ENCODE measurements at places on chromosomes 6 and 20.

GRCh38 chr6:169452117-169452868 is 198.6 kb upstream of the THBS2 start:
- DNase-seq: no peak

GRCh38 chr6:8483650-8484049 is 48.3 kb upstream of the SLC35B3 start:
- DNase-seq: no peak

- DNase-seq: no peak
Measured at GRCh38 chr20:4519534-4519933, 202.2 kb upstream of the PRND start.

GRCh38 chr6:123808556-123808955 is 4.9 kb downstream of the NKAIN2 start:
- DNase-seq: peak; percentile 60

DNA sequence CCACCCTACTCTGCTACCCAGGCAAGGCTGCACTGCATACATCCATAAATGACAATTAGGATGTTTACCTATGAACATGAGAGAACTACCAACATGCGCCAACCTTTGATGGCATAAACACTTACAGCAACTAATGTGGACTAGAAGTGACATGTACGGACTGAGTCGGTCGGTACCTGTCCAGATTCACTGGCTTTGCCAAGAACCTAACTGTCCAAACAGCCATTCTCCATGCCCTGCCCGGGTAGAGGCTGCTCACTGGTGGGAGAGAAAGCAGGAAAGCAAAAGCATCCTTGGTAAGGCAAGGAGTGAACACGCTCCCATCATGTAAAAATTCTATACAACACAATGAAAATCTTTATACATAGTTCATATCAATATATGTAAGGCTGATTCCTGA is 30.0 kb downstream of the SYNDIG1 start:
- no peak for DNase-seq

DNA sequence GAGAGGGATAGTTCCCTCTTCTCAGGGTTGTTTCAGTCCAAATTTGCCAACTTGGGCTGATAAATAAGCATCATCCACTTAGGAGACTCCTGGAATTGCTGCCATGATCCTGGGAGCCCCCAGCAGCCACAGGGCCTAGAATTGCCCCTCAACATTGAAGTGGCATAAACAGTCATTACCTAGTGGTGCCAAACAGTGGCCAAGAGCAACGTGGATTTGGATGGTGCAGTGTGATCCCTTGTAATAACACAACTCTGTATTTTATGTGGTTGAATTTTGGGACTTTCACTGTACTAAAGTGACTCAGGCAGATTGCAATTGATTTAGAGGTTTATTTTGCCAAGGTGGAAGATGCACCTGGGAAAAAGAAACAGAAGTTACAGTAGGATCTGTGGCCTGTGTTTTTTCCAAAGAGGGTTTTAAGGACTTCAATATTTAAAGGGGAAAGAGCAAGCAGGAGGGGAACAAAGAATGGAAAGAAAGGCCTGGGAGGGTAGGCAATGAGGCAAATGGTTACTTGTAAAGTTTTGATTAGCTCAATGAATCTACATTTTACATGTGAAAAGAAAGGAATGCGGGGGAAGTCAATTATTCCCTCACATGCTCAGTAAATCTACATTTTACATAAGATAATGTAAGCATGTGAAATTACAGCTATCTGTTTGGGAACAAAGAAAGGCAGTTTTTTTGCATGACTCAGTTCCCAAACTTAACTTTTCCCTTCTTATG is 168.0 kb upstream of the NOX3 start:
- DNase-seq: no peak

DNA sequence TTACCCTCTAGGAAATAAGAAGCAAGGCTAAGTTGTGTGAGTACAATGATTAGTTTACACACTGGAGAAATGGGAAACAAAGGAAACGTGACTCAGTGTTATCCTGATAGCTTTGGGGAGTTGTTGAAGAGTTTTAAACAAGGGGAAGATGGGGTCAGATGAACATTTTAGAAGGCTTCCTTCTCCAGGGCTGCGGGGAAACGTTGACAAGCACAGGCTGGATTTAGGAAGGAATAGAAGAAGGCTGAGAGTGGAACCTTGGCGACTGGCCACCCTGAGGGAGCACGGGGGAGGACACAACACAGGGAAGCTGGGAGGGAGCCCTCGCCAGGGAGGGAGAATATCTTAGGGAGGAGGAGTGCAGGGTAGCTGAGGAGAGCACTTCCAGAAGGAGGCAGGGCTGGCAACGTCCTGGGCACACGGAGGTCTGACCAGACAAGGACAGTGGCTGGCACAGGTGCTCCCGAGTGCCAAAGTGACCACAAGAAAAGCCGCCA is 134.7 kb downstream of the AIG1 start:
- DNase-seq: no peak

DNA sequence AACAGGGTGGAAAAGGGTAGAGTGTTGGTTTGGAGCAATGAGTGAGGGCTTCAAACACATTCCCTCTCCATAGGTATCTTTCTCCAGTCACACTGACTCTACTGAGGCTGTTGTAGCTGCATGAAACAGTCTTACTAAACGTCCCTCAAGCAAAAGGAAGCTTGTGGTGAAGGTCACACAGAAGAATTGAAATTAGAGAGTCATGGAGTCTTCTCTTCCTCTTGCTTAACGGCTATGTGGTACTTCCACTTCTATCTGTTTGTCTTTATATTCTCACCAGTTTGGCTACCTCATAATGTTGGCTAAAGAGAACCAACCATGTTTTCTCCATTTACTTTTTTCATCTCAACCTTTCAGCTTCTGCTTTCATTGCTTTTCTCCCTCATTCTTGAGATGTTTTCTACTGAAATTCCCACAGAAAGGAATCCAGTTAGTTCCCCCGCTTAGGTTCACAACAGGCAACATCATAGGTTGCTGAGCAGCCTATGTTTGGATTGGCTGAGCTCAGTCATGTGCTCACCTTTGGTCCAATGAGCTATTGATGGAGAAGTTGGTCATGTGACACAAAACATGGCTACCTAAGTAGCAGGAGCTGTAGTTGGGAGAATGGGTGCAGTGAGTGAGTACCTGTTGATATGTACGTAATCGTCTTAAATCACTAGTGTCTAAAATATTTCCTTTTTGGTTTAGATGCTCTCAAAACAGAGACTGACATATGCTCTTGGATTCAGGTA is 99.8 kb downstream of the SNAP25 start:
- DNase-seq: no peak

- no peak for DNase-seq
Measured at GRCh38 chr6:69138148-69138547, 503.1 kb downstream of the ADGRB3 start.

DNA sequence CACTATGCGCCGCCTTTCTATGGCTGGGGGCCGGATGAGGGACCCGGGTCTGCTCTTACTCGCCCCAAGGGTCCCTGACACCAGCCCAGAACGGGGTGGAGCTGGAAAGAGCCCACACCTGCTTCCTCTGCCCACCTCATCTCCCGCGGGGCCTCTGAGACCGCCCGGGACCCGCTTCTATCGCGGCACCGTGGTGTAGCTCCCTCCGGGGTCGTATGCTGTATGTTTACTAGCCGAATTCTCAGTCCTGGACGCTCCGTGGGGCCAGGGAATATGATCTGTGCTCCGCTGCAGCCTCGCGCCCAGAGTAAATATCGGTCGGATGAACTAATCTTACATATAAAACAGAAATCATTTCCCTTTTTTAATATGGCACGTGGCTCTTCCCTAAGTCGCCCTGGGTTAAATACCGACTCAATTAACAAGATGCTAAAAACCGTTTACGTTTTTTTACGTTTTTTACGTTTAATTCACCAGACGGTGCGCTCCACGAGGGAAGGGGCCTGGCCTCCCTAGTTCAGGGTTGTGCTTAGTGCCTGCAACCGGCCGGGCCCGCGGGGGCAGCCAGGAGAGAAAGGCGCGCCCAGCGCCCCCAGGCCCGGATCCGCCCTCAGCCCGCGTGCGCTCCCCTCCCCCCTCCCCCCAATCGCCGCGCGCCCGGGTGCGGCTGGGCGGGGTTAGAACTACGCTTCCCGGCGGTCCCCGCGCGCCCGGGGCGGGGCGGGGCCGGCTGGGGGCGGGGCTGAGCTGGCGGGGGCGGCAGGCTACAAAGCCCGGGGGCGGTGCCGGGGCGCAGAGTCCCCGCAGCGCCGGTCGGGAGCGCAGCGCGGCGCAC is at the start of gene RBM38:
TSS of gene RBM38 (plus strand) at position 793 of the 835 bp plus-strand sequence. CDS start 186 bp downstream, outside the sequence.
- peak; percentile 71 for DNase-seq

DNA sequence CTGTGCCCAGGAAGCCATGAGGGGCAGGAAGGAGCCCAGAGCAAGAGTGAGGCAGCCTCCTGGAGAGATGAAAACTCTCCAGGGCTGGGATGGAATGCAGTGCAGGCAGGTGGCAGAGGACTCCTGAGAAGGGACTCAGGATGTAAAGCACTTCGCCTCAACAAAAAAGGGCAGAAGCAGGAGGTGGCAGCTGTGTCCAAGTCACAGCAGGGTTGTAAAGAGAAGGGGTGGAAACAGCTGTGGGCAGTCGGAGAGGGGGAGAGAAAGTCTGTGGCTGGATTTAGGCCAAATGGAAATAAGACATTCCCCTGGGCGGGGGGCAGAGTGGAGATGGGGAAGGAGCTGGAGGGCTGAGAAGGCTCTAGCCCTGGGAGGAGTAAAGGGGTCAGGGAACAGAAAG is 34.9 kb downstream of the CYP21A2 start:
- no peak for DNase-seq

DNA sequence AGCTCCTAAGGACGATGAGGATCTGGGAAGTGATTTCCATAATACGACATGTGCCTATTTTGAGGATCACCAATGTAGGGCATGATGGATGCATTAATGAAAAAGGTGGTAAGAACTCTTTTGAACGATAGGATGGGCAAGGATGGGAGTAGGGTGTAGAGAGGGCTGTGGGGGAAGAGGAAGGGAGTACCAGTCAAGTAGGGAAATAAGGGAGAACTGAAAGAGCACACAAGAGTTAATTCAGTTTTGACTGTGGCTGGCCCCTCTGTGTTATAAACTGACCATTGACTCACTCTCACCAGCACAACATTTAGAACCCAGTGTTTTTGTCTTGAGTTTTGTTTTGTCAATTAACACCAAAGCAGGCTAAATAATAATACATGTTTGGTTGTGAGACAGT is 33.0 kb downstream of the SLC35D3 start:
- no peak for DNase-seq

- no peak for DNase-seq
Measured at GRCh38 chr20:3990716-3991115, 24.6 kb downstream of the RNF24 start.

DNA sequence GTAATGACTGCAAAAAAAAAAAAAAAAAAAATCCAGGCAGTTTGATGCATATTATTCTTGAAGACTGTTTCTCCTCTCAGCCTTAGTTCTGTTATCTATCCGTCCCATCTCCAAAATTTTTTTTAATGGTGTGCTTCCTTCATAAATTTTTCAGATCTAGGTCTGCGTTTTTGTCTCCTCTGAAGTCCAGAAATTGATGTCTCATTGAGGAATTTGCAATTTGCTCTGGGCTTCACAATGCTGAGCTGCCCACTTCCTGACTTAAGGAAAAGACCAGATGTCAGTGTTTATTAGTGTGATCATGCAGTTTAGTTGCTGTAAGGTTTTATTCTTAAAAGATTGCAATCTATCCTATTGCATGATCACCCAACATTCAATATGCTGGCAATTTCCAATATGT is 297.6 kb downstream of the ZNF217 start:
- DNase-seq: no peak

DNA sequence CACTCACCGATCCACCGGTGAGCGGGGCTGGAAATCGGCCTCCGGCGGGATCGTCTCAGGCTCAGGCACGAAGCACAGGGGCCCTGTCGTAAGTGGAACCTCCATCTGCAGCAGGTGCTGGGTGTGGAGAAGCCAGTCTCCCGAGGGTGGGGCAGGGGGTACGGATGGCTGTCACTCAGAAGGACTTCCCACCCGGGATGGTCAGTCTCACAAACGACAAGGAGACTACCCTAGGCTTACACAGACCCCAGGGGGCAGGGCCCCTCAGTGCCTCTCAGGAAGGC is 27.8 kb downstream of the YTHDF1 start:
- no peak for DNase-seq

GRCh38 chr20:23998392-23998791 is 9.8 kb upstream of the GGTLC1 start:
- DNase-seq: no peak

GRCh38 chr6:156909212-156910010 is 132.2 kb downstream of the ARID1B start:
- no peak for DNase-seq

GRCh38 chr6:6730831-6731230 is 142.3 kb downstream of the LY86 start:
- no peak for DNase-seq

DNA sequence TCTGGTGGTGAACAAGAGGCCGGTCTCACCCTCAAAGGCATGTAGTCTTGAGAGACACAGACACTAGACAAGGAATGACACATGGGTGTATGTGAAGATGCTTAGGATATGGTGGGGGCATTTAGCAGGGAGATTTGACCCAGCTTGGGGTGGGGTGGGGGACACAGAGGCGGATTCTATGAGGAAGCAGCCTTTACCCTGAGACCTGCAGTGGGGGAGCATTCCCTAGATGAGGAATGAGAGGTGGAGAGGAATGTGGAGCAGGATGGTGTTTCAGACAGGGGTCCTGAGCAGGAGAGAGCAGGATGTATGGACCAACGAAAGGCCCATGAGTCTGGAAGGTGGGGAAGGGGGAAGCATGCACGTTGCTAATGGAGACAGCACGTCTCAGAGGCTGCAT is 57.8 kb downstream of the PHACTR3 start:
- DNase-seq: no peak

- DNase-seq: no peak
Measured at GRCh38 chr6:107061125-107062020, 33.4 kb downstream of the MTRES1 start.

GRCh38 chr20:40643891-40644290 is 45.1 kb downstream of the MAFB start:
- no peak for DNase-seq

- no peak for DNase-seq
Measured at GRCh38 chr20:47960769-47961541, 175.7 kb upstream of the SULF2 start.

- no peak for DNase-seq
Measured at GRCh38 chr6:158233214-158233795, 65.2 kb downstream of the GTF2H5 start.

DNA sequence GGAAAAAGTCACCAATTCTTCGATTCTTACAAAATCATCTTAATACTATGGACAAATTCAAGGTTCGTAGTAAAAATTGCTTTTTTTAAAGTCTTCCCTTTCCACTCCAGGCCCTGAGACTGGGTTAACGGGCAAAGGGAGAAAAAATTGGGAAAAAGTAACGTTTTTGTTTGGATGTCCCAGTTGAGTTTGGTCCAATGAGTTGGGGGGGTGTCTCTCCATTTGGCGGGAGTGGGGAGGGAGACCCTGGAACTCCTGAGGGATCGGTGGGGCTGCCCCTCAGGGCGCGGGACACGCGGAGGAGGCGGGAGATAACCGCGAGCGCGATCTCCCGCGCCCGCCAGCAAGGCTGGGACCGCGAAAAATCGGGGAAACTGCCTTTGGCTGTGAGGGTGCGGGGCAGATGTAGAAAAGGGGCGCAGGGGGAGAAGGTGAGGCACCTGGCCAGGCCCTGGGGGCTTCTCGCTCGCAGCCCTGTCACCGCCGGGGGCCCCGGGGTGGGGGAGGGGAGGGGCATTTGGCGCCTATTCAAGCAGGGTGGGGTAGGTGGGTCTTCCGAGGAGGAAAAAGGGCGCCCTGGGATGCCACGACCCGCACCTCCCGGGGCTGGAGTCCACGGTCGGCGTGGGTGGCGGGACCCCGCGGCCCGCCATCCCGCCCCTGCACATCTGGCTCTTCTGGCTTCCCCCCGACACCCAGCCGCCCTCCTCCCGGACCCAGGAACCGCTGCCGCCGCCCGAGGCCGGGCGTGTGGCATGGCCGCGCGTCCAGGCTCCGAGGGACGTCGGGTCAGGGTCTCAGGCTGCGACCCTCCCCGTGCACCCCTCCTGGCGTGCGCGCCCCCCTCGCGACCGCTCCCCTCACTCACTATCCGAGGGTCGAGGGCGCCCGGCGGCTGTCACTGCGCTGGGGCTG is 595 bp downstream of the FBXO5 start:
- DNase-seq: peak; percentile 33
